ENCODE measurements at places on chromosomes 3 and 15.

GRCh38 chr15:92605225-92605944, 50.2 kb downstream of the FAM174B start:
- DNase-seq: no peak

DNA sequence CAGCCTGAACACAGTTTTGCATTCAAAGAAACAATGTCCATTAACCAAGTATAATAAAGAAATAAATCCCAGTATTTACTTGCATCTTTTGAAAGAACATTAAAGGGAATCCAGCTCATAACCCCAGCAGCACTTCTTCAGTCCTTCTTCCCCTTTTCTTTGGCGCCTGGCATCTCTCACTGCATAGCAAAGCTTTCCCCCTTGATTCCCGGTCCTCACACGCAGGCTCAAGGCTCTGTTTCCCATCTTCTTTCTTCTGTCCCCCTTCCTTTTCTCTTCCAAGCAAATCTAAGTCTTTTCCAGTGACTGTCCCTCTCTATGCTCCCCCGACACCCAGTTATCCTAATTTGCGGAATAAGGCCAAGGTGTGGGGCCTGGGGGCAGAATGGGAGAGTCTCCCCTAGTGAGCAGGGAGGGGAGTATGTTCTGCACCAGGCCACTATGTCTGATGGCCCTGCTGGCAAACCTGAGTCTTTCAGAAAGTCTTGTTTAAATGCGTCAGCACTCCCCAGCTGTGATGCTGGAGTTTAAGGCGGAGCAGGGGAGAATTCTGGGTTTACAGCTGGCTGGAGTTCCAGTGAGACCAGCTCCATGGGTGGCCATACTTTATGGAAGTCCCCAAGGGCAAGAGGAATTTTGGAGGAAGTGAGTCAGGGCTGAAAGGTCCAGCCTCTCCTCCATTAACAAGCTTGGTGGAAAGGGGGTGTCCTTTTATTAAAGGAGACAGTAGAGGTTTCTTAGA, 42.1 kb downstream of the GOLGA6A start:
- DNase-seq: no peak

DNA sequence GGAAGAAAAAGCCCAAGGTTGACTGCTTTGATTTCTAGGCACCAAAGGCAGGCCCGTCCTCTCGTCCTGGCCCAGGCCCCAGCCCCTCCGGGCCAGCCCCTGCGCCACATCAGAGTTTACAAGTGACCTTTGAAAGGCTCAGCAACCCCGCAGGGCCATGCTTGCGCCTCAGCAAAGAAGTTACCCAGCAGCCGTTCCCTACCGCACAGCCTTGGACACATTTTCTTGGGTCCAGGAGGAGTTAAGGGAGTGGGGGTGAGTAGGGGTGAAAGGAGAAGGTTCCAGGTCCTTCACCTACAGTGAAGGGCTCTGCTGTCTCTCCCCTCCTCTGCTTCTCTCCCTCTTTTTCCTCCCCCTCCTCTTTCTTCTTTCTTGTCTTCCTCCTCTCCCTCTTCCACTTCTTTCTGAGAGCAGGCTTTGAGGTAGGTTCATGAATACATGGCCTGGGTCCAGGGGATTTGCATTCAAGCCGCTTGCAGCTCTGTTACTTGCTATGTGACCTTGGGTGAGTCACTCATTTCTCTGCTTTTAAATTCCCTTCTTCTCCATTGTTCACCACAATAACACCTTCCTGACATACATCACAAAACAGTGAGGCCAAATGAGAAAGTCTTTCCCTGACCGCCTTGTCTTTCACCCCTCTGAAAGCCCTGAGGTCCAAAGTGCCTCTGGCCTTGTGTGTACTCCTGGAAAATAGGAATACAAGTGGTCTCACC, 223.3 kb upstream of the TPRG1 start:
- DNase-seq: no peak

- no peak for DNase-seq
Measured at GRCh38 chr3:115099134-115099985, 47.7 kb downstream of the ZBTB20 start.

- no peak for DNase-seq
Measured at GRCh38 chr3:96622878-96623277, 191.5 kb upstream of the EPHA6 start.

DNA sequence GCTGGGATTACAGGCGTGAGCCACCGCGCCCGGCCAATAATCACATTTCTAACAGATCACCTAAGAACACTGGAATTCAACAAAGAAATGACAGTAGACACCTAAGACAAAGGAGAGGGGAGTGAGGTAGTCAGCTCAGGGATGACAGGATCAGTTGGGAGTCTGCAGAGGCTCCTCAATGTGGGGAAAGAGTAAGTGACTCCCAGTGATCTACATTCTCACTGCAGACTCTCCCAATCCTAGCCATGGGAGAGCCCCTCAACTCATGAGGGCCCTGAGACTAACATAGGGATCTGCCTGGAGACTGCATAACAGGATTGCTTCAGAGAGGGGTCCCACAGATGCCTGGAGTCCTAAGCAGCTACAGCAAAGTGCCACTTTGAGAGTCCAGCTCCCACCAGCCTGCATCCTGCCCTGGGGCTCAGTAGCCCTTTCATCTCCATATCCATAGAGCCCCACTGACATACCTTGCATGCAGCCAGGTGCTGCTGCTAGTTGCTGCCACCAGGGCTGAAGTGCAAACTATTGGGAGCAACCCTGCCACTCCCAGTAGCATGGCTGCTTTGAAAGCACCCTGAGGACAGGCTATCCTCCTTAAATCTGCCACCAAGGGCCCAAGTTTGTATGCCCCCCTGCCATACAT, 21.8 kb upstream of the PFN2 start:
- DNase-seq: no peak

- no peak for DNase-seq
Measured at GRCh38 chr15:52466134-52466701, 62.5 kb downstream of the MYO5A start.

GRCh38 chr3:46112296-46112695, 85.0 kb upstream of the XCR1 start:
- no peak for DNase-seq

DNA sequence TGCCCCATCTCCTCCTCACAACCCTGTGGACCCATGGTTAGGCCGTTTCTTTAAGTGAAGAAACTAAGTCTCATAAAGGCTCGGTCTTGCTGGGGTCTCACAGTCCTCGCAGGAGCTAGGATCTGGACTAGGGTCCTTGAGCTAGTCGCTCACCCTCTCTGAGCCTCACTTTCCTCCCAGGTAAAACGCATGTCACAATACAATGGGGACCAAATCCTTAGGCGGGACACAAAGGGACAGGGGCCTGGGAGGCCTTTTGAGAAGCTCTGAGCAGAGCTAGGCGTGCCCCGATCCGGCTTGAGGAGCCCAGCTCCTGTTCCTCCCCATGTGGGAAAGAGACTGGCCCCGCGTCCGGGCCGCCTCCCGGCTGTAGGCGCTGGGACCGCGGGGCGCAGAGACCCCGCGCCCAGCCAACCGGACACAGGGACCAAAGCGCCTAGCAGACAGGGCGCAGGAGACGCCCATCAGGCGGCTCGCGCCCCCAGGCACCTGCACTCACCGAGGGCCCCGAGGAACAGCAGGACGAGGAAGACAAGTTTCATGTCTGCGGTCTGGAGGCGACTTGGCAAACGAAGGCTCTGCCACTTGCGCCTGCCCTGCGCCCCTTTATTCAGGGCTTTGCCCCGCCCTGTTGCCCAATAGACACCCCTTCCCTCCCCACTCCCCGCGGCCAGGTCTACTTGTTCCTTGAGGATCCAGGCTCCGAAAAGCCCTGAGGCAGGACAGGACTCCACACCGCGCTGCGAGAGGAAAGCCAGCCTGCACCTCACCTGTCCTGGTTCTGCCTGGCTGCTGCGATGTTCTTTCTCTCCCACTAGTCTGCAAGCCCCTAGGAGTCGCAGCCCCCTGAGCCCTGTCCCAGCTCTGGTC, at the start of gene LTF:
Gene LTF (minus strand): TSS at position 580 of the 870 bp plus-strand sequence. CDS start 38 bp downstream, at position 542.
- DNase-seq: no peak

DNA sequence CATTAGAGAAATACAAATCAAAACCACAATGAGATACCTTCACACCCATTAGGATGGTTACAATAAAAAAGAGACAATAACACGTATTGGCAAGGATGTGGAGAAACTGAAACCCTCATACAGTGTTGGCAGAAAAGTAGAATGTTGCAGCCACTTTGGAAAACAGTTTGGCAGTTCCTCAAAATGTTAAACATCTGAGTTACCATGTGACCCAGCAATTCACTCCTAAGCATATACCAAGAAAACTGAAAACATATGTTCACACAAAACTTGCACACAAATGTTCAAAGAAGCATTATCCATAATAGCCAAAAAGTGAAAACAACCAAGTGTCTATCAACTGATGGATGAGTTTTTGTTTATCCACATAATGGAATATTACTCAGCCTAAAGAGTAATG, 166.9 kb upstream of the FAM3D start:
- DNase-seq: no peak

DNA sequence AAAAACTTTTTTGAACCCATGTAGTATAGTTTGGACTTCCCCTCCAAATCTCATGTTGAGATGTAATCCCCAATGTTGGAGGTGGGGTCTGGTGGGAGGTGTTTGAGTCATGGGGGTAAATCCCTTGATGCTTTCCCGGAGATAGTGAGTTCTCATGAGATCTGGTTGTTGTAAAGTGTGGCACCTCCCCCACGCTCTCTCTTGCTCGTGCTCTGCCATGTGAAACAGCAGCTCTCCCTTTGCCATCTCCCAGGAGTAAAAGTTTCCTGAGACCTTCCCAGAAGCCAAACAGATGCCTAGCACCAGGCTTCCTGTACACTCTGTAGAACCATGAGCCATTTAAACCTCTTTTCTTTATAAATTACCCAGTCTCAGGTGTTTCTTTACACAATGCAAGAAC, 16.0 kb upstream of the RNU6-1 start:
- no peak for DNase-seq

DNA sequence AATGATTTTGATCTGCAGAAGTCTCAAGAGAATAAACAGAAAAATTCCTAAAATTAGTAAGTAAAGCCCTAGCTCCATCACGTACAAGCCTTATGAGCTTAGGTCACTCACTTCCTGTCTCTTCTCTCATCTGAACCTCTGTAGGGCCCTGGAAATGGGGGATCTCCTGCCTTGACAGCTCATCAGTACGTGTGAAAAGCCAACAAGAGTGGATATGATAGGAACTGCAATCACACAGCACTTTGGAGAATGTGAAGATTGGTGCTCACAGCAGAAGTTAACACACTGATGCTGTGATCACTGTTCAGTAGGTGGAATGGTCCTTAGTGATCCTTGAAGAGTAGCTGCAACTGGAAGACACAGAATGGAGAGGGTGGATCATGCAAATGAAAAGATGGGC, 27.8 kb upstream of the ALDH1L1 start:
- DNase-seq: no peak

Data from KG1 (cell line).